ENCODE measurements at places on chromosomes 5 and 9.

- DNase-seq = no peak
Observed at GRCh38 chr9:137226338-137227053, 806 bp upstream of the RNF224 start.

DNA sequence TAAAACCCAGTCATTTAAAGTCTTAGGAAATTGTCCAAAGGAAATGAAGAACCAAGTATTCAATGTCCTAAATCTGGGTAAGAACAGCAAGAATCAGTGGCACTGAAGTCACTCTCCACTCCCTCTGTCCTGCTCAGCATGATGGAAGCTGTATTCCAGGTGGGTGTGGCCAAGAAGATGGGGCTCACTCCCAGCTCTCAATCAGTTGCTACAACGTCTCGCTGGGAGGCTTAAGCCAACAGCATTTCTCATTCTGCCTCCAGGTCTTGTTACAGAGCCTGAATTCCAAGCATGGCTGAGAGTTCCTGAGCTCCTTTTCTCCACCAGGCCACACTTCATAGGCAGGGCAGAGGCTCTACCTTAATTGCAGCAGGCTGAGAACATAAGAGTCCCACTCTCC is 41.2 kb upstream of the TRIO start:
- no peak for DNase-seq

GRCh38 chr5:140038373-140038957 is 4.6 kb downstream of the NRG2 start:
- no peak for DNase-seq

DNA sequence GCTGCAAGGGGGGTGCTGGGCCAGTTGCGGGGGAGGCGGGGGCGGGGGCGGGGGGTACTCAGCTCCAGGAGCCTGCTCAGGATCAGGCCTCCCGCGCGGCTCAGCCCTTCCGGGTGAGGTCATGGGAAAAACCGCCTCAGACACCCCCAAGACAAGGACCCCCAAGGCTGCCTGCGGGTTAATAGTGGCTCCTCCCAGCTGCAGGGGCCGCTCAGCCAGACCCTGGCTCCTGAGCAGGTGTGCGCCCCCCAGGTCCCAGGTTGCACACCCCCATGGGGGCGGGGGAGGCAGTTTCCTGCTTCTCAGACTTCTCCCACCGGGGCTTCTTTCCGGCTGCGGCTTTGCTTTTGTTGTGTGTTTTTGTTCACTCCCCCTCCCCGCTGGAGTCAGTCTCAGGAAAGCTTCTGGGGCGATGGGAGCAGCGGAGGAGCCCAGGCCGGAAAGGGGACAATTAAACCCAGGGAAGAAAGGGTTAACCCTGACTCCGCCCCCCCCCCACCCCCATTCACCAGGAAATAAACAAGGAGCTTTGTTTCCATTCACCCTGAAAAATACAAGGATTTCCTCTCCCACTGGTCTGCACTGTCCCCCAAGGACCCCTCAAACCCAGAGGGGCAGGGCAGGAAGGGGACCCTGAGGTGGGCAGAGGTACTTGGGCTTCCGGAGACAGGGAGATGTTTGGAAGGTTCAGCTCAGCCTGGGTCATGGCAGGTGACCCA is 42.3 kb upstream of the NOTCH1 start:
- DNase-seq = no peak

DNA sequence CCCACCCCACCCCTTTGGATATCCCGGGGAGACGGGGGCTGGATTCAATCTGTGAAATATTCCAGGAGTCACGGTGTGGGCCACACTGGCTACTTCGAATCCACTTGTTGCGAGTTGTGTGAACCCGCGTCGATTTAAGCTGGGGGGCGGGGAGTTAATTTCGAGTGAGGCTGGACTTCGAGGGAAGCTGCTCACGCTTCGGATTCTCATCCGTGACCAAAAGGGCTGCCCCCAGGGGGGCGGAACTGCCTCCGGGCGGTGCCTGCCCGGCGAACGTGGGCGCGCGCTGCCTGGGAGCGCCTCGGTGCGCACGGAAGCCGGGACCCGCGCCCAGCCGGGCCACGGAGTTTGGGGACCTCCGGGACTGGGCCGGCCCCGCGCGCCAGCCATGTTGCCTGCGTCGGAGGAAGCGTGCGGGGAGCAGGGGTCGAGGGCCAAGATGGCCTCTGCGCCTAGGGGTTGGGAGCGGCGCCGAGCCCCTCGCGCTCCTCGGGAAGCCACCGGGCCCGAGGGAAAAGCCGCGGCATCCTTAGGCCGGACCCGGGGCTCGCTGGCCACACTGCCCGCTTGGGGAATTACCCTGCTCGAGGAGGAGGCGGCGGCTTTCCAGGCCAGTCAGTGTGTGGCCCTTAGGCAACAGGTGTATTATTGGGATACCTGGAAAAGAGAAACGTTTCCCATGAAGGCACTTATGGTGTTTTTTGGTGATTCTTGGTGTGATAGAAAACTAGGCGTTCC is 975 bp downstream of the OCLN start:
- no peak for DNase-seq

DNA sequence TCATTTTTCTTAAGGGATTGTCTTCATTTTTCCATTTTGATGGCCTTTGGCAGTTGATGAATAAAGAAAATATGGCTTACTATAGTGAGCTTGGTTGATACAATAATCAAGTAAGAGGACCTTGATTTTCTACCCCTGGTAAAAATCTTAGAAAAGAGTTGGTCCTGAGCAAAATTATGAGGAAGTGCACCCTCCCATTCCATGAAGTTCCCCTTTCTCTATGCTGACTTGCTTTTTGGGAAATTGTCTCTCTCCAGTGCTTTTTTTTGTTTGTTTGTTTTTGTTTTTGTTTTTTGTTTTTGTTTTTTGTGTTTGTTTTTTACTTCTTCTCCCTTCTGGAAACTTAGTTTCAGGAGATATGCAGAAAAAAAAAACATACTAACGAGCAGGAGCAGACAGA is 449.2 kb upstream of the ACTBL2 start:
- DNase-seq = no peak

- no peak for DNase-seq
Observed at GRCh38 chr5:55997742-55998351, 3.1 kb upstream of the IL6ST start.

- no peak for DNase-seq
Observed at GRCh38 chr5:163548649-163549048, 43.2 kb downstream of the MAT2B start.

DNA sequence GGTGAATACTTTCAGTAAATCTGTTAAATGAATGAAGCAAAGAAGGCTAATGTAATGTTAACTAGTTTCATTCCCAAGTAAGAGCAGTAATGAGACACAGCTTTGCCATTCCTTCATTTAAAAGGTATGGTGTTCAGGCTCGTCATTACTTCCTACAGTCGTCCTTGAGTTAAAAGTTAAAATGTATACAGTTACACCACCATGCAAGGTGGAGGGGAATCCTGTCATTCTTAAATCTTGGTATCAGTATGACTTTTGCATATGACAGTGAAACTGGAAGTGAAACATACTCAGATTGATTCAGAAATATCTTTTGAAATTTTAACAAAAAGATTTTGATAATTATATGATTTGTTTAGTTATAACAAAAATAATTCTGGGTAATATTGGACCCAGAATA is 25.9 kb downstream of the MTRR start:
- DNase-seq = no peak

DNA sequence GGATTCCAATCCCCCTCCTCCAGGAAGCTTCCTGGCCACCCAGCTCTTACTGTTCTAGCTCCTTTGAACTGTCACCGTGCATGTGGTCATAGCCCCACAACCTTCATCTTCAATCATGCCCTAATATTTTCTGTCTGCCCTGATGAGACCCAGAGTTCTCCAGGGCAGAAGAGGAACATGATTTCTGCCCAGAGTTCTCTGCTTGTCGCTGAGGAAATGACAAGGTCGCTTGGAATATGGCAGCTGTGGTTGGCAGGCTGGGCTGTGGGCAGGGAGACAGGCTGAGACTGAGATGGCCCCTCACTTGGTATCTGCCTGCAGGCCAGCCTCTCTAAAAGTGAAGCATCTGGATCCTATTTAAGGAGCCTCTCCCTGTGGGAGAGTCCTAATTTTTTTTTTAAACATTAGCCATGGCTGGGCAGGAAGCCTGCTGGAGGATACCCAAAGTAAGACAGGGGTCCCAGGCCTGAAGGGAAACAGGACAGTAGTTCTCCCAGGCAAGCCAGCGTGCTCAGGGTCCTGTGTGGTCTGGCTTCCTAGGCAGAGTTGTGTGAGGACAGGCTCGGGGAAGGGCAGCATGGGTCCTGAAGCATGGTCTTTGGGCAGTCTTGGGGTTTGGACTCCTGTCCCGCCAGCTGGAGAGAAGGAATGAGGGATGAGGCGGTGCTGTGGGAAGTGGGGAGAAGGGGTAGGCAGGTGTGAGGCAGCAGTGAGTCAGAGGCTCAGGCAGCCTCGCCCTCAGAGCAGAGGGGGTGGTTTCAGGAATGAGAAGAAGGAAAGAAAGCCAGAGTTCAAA is 242.1 kb downstream of the FSTL4 start:
- no peak for DNase-seq

- peak; percentile 49 for DNase-seq
Observed at GRCh38 chr5:19488786-19489185, 499.2 kb downstream of the CDH18 start.

DNA sequence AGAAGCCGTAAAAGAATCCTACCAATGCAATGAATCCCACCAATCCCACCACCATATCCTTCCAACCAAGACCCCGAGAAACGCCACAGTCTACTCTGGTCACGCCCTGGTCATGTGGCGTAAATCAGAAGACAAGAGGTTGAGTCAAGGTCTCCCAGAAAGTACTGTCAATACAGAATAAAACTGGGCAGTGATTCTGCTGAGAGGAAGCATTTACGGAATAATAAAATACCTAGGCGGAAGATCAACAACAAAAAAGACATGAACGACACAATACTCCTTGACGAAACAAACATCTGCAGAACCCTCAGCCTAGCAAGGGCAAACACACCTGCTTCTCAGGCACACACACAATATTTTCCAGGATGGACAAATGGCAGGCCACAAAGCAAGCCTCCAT is 62.8 kb downstream of the GOLM1 start:
- no peak for DNase-seq

GRCh38 chr5:14685757-14686156 is 21.2 kb downstream of the OTULIN start:
- DNase-seq = peak; percentile 85

GRCh38 chr5:5387192-5387591 is 35.3 kb upstream of the ICE1 start:
- no peak for DNase-seq

- no peak for DNase-seq
Observed at GRCh38 chr9:109887079-109887478, 107.1 kb downstream of the PALM2AKAP2 start.

DNA sequence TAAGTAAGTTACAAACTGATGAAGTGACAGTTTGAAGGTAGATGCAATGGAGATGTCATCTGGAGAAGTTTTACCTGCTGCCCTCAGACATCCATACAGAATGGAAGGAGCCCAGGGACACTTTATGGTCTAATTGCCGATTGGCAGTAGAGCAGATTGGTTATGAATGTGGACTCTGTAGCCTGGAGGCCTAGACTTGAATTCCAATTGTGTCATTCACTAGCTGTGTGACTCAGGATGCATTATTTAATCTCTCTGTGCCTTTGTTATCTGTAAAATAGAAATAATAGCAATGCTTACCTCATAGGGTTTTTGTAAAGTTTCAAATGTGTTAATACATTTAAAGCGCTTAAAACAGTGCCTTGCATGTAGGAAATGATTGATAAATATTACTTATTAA is 5.2 kb upstream of the TCERG1 start:
- no peak for DNase-seq

- no peak for DNase-seq
Observed at GRCh38 chr5:34686762-34687268, 30.7 kb downstream of the RAI14 start.

- DNase-seq = no peak
Observed at GRCh38 chr5:56429110-56429561, 196.0 kb upstream of the ANKRD55 start.

DNA sequence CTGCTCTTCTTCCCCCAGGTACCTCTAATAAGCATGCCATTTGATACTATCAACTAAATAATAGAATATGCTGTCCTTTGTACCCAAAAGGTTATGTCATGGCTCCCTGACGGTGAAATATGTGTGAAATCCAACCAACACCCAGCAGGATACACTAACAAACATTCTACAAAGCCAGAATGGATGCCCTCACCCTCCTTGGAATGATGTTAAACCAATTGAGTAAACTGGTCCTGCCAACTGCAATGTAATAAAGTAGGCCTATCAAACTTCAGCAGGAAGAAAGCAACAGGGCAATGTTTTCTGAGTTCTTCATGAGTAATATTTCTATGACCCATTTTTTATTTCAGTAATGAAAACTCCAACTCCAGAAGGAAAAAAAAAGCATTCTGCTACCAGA is 24.9 kb downstream of the RGMB start:
- no peak for DNase-seq

- no peak for DNase-seq
Observed at GRCh38 chr5:73292816-73293459, 119.9 kb downstream of the TMEM174 start.

DNA sequence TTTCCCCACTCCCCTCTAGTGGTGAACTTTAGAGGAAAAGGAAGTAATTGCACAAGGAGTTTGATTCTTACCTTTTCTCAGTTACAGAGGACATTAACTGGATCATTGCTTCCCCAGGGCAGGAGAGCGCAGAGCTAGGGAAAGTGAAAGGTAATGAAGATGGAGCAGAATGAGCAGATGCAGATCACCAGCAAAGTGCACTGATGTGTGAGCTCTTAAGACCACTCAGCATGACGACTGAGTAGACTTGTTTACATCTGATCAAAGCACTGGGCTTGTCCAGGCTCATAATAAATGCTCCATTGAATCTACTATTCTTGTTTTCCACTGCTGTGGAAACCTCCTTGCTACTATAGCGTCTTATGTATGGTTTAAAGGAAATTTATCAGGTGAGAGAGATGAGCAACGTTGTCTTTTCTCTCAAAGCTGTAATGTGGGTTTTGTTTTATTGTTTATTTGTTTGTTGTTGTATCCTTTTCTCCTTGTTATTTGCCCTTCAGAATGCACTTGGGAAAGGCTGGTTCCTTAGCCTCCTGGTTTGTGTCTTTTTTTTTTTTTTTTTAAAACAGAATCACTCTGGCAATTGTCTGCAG is 25.3 kb downstream of the SLC22A5 start:
- peak; percentile 81 for DNase-seq

GRCh38 chr9:86328156-86328555 is 26.1 kb downstream of the TUT7 start:
- no peak for DNase-seq

- no peak for DNase-seq
Observed at GRCh38 chr9:65432722-65433323, 147.8 kb upstream of the FOXD4L5 start.

DNA sequence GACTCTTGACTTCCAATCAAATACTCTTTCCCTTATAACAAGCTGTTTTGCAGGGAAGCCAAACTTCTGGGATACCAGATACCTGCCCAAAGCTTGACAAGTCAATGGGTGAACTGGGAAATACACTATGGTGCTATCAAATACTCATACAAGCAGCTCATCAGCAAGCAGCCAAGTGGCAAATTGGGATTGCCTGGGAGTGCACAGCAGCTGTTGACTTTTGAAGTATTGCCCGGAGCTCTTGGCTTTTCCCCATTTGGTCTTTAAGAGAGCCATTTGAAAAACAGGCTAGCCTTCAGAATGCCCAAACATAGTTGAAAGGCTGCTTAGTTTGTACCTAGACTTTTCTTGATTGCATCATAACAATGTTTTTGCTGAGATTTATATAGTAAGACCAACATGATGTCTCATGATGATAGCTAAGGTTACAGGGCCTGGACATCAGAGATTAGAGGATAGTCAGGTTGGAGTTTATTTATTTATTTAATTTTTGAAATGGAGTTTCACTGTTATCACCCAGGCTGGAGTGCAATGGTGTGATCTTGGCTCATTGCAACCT is 210.1 kb upstream of the ZNF608 start:
- peak; percentile 32 for DNase-seq

- no peak for DNase-seq
Observed at GRCh38 chr5:151083081-151083676, 2.3 kb upstream of the TNIP1 start.

Measured in NCI-H1694 treated with DMSO at 0.1 percent for 48 hours (cell line).